Foreskin melanocyte (primary cell): ENCODE measurements at places on chromosomes 13 and 19.

DNA sequence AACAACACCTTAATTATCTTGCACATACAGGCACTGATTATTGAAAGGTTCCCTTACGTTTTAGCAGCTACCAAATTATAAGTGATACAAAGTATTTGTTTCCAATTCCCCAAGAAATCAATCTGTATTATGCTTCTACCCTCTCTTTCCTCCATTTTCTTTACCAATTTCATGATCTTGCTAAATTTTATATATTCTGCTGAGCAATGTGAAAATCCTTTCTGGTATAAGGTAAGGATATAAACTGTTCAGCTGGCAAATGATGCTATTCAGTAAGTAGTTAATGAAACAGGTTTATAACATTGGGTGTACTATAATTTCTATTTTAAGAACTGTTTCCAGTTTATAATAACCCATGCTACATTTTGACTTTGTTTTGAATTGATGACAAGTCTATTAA lies 985 bp upstream of the EEF1AKMT1 start:
- no peak for DNase-seq

- DNase-seq = no peak
These were observed 14.4 kb upstream of the SACS start for GRCh38 chr13:23447927-23448326.

DNA sequence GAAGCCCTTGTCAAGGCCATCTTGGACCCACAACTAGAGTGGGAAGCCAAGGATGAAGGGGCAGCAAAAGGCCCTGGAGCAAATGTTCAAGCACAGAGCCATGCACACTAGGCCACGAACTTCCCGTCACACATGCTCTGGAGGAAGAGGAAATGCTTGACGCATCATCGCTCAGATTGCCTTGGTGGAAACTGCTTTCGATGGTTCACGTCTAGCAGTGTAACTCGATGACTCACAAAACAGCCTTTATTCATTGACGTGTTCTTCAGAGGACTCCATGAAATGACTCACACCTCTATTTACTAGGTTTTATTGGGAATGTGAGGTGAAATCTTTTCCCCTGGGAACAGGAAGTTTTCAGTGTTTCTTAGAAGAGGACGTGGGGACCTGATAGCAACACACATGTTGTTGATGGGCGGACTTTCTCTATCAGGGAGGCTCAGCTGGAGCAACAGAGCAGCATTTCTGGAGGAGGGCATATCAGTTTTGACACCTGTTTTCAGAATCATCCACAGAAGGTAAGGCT lies 79.8 kb upstream of the FLT1 start:
- DNase-seq = peak; percentile 45

- DNase-seq = no peak
These were observed at the start of gene NTF4 for GRCh38 chr19:49064768-49065611. Gene NTF4, minus strand, starts transcription at chr19:49064818. Its CDS starts 2,821 bp downstream, at chr19:49061997.

GRCh38 chr19:31534786-31535657 lies 185.8 kb upstream of the TSHZ3 start:
- no peak for DNase-seq

DNA sequence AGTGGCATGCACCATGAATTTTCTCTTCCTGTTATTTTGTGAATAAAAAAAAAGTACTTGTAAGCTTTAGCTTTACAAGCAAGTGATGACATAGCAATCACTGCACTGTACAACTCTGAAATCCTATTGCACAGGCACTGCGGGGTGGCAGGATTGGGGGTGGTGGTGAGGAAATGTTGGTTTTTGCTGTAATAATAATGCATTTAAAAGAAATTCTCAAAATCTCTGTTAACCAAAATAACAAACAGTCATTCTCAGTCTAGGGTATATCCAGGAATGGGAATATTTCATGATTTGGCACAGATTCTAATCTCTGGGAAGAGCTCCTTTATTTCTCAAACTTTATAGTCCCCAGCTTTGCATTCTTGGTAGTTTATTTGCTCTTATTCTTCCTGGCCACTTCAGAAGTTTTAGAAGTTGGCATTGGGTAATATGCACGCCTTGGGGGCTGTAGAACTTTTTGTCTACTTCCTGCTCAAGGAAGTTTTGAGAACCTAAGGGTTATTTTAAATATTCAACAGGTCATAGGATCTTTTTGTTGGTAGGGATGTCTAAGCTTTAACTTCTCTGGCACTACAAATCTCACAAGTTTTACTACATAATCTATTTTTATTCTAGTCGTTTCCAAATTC lies 353.0 kb upstream of the KLF12 start:
- no peak for DNase-seq

DNA sequence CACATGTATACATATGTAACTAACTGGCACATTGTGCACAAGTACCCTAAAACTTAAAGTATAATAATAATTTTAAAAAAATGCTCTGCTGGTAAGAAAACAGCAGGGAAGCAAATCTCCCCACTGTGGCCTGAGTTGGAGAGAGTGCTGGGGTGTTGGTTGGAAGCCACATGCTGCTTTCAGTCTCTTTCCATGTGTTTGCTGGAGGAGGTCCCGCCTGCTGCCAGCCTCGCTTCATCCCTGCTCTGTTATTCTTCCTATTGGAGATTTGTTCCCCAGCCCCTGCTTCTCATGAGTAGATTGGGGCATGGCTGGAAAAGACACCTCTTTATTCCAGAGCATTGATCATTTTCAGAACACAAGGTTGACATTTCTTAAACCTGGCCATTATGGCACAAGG lies 230.5 kb downstream of the FGF9 start:
- DNase-seq = no peak

DNA sequence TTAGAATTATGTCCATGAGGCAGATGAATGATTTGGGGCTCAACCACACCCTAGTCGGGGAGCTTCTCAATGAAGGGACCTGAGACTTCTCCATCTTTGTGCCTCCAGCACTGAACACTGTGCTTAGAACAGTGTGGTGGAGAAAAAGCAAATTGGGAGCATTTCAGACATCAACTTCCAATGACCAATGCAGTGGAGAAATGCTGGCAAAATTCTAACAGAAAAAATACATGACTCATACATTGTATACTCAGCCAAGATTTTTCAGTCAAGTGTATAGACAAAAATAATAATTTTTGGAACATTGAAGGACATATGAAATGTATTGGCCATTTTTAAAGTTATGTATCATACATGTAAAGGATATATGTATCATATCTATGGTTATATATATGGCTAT lies 134.7 kb downstream of the FGF14 start:
- DNase-seq = no peak

DNA sequence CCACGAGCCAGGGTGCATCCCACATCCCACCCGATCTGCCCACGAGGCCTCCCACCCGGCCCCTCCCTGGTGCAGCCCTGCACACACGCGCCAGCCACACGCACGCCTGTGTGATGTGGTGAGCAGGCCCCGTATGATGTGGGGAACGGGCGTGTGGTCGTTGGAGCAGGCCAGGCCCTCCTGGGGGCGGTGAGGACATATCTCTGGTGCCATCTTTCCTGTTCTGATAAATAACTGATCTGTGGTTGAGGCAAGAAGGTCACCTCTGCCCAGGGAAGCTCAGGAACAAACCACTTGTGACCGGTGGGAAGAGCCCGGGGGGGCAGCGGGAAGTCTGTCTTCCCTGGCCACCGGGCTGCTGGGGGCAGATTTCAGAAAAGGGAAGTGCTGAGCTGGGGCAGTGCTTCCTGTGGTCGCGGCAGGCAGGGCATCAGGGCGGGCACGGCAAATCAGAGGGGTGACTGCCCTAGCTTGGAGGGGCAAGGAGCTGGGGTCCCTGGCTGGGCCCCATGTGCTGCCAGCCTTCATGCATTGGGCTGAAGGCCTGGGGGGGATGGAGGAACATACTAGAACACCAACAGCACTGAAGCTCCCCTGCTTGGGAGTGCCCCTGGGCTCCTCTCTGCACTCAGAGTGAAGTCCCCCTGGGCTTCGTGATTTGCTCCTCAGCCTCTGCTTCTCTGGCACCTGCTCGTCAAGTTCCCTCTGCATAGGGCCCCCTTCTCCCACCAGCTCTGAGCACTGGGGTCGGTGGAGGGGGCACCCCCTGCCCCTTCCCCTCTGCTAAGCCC lies 35.2 kb upstream of the SLC7A10 start:
- no peak for DNase-seq

GRCh38 chr19:23762884-23763711 lies 4.4 kb upstream of the ZNF681 start:
- DNase-seq = no peak

DNA sequence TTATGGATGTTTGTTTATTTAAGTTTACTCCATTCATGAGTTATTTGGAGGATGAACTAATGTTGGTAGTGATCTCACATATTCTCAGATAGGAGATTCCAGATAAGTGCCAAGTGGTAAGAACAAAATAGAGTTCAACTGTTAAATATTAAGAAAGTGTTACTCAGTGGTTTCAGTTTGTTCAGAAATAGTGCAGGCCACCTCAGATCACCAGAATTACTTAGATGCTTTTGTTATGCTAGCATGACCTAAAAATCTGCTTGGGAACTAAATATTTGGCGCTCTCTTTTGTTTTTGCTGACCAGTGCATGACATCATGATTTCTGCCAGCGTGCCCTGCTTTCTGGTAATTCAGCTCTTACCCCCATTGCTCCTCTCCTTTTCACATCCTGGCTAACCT lies 15.6 kb downstream of the CLDN10 start:
- no peak for DNase-seq

DNA sequence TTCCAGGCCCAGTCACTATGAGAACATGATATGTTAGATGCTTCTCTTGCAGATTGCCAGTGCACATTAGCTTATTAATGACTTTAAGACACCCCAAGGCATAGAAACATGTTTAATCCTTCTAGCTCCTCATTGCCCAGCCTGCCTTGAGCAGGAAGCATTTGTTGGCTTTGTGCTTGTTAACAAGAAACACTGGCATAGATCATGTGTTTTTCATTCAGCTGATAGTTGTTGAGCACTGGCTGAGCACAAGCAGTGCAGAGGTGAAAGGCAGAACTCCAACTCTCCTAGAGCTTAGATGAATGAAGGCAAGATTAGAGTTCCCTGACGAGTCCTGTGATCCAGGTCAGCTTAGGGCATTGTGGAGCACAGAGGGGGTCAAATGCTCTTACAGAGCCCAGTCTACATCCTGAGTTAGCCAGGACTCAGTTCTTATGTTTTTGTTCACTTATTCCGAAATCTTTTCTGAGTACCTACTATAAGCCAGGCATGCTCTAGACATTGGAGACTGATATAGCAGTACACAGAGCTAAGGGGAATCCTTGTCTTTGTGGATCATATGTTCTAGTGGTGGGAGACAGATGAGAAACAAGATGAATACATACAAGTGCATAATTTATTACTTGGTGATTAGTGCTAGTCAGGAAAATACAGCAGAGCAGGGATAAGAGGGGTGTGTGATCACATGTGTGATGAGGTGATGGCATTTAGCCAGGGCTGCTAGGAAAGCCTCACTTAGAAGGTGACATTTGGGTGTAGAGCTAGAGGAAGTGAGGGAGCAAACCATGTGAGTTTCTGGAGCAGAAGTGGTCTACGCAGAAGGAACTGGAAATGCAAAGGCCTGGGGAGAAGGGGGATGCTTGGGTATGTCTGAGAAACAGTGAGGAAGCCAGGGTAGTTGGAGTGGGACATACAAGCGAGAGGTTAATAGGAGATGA lies 101.2 kb downstream of the WASF3 start:
- peak; percentile 59 for DNase-seq

GRCh38 chr13:45833242-45833641 lies 18.3 kb downstream of the SIAH3 start:
- DNase-seq = no peak

GRCh38 chr13:66322936-66323335 lies 907.2 kb downstream of the PCDH9 start:
- DNase-seq = no peak

- DNase-seq = no peak
These were observed 1.1 kb upstream of the ACP5 start for GRCh38 chr19:11578258-11579142.

- peak; percentile 63 for DNase-seq
These were observed 155.5 kb downstream of the TBC1D4 start for GRCh38 chr13:75326173-75327134.

DNA sequence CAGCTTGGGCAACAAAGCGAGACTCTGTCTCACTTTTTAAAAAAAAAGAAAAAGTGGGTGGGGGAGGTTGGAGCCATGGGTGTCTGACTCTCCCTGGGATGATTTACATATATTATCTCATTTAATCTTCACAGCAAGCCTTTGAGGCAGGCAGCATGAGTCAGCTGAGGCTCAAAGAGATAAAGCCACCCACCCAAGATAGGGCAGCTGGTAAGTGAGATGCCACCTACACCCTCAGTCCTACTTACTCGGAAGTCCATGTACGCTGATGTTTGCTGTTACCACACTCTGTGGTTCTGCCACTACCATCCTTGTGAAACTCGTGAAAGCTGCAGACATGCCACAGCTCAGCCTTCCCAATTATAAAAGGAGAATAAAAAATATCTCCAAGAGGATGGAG lies 142.0 kb upstream of the TSHZ3 start:
- DNase-seq = no peak

DNA sequence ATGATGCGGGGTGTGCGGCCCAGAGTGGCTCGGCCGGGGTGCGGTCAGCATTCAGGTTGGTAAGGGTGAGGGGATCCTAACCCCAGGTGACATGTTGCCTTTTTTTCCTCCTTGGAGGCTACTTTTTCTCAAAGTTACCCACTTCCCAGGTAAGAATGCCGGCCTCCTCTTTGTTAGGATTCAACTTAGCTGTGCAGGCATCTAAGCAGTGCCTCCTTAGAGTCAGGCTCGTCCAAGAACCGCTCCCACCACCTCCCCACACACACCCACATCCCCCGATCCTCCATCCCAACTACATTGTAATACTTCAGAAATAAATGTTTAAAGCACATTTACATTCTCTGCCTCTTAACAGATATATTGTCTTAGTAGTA lies 733 bp upstream of the ENOX1 start:
- no peak for DNase-seq

GRCh38 chr13:41049480-41050440 lies 11.5 kb upstream of the WBP4 start:
- DNase-seq = no peak

GRCh38 chr19:39502640-39503417 lies 4.1 kb downstream of the DLL3 start:
- peak; percentile 59 for DNase-seq

GRCh38 chr19:4523306-4524110 lies 5.2 kb upstream of the PLIN4 start:
- no peak for DNase-seq
